ENCODE measurements at places on chromosomes 11 and 22.

DNA sequence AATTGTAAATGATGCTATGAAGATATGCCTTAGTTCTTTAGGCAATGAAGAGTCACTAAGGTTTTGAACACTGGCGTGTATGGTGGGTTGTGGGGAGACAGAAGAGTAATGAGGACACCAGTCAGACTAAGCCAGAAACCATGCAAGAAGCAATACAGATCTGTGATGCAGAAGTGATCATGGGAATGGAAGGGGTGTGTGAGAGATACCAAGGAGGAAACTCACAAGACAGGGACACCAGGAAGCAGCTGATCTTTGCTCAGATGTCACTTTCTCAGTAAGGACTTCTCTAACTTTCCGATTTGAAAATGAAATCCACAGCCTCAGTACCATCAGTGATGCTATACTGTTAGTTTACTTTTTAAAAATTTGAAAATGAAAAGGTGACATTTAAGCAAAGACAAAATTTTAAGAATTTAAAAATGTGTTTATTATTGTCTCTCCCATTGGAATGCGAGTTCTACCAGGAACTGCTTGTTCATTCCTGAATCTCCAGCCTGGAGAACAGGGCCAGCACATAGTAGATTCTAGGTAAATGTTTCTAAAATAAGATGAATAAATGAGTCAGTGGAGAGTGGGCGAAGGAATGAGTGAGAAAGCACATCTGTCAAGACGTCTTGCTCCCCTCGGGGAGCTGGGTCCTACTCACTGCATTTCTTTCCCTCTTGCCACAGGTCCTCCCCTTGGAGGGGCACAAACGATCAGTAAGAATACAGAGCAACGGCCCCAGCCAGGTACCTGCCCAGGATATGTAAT lies 60.4 kb downstream of the KCNJ1 start:
- no peak for DNase-seq

GRCh38 chr11:3613998-3614741 lies 27.6 kb downstream of the ART5 start:
- DNase-seq: no peak

- no peak for DNase-seq
Observed at GRCh38 chr22:42287174-42287890, 16.9 kb upstream of the TCF20 start.

GRCh38 chr22:26281941-26282340 lies 112.7 kb downstream of the SEZ6L start:
- no peak for DNase-seq
